Testis (tissue), 5 donors: ENCODE measurements at places on chromosomes 16 and 17. TPM values are rescaled to one million over a fixed set of nuclear protein-coding genes. Genes with fewer than 3 reads are reported as not detected.

GRCh38 chr16:80463326-80463725 is 77.5 kb upstream of the DYNLRB2 start:
- no peaks in the 10 kb centered on the region for H3K4me1 ChIP-seq
- no peak overlapping the region for H3K4me3 ChIP-seq
- no peaks in the 10 kb centered on the region for H3K27me3 ChIP-seq
- H3K27ac ChIP-seq: no peak overlapping the region

DNA sequence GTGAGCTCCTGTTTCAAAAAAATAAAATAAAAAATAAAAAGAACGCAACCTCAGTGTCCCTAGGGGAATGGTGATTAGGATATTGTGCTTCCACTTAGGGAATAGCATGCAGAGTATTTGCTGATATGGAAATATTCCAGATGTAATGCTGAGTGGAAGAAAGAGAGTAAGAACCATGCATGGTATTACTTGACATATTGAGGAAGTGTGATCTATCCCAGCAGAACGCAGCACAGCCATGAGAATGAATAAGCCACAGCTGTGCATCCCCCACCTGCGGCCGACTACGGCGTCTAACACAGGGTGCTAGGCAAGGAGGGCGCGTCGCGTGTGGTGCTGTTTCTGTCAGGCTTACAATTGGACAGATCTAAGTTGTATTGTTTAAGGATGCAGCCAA is 49.5 kb downstream of the FOXK2 start:
- H3K36me3 ChIP-seq: no peaks in the 10 kb centered on the region
- no peak for DNase-seq
- H3K27ac ChIP-seq: no peak overlapping the region
- H3K4me3 ChIP-seq: no peak overlapping the region

The PHOSPHO1 gene
- 138 TPM for total RNA-seq

The SBK1 gene
- total RNA-seq: 4.6 TPM

DNA sequence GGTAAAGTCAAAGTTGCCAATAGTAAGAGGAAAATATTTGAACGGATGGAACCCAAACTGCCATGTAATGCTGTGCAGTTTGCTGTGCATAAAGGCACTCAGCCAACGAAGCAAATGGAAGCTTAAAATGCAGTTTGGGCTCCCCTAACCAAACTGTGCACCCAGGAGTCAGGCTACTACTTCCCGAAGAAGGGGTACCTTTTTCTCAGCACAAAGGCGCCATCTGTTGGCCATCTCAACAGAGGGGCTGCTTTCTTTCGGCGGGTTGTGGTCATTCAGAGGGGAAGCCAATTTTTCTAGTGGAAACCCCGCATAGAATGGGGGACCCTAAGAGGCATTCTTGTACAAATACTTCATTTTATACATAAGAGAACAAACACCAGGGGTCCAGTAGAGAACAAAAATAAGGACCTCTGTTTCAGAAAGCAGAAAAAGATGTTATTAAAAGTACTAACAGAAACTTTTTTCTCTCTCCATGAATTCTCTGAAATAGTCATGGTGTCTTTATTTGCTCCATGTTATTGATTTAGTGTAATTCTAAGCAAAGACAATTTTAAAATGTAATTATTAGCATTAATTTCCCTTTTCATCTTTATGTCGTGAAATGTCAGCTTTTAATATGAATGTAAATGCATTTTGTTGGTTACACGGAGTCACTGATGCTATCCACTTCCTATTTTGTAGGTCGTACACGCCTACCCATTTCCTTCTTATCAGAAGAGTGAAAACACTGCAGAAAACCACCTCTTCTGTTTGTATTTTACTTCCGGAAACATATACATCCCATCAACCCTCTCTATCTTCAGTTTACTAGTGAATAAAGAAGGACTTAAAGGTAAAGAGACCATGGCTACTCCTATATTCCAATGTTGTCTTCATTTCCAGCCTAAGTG is 453.3 kb downstream of the KCNJ2 start:
- H3K4me3 ChIP-seq: no peak overlapping the region
- peak; percentile 31 for DNase-seq
- no peaks in the 10 kb centered on the region for H3K27me3 ChIP-seq
- no peaks in the 10 kb centered on the region for H3K4me1 ChIP-seq
- H3K27ac ChIP-seq: no peak overlapping the region
- no peaks in the 10 kb centered on the region for H3K36me3 ChIP-seq

- H3K4me3 ChIP-seq: no peak overlapping the region
- no peaks in the 10 kb centered on the region for H3K36me3 ChIP-seq
- H3K27ac ChIP-seq: no peak overlapping the region
- H3K4me1 ChIP-seq: peaks cover 1% of the 10 kb centered on the region
- no peaks in the 10 kb centered on the region for H3K27me3 ChIP-seq
Observed at GRCh38 chr17:59651346-59651745, 31.7 kb downstream of the CLTC start.

GRCh38 chr16:77645764-77646163 is 76.5 kb upstream of the NUDT7 start:
- no peaks in the 10 kb centered on the region for H3K36me3 ChIP-seq
- no peak overlapping the region for H3K4me3 ChIP-seq
- DNase-seq: no peak
- no peaks in the 10 kb centered on the region for H3K4me1 ChIP-seq
- no peaks in the 10 kb centered on the region for H3K27me3 ChIP-seq
- no peak overlapping the region for H3K27ac ChIP-seq

The TEX19 gene
- total RNA-seq: 37.8 TPM

DNA sequence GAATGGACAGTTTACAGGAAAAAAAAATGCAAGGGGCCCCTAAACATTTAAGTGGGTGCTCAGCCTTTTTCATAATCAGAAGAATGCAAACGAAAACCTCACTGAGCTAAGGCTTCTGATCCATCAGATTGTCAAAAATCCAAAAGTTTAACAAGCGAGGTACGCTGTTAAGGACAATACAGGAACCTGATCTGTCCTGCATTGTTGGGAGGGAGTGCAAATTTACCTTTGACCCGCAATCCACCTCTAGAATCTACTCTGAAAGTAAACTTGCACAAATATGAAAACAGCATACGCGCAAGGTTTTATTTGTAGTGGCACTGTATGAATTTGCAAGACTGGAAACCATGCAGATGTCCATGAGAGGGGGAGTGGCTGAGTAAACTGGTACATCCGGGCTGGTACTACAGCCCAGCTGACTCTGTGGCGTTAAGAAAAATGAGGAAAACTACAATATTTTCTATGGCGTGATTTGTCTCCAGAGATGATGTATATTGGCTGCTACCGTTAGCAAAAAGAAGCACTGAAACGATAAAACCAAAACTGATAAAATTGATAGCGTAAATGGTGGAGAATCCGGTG is 28.8 kb upstream of the ST6GALNAC1 start:
- no peaks in the 10 kb centered on the region for H3K36me3 ChIP-seq
- peak overlapping the region; percentile 71 for H3K4me3 ChIP-seq
- H3K4me1 ChIP-seq: peaks cover 11% of the 10 kb centered on the region
- H3K27ac ChIP-seq: peak overlapping the region; percentile 76

The TEKT3 gene
- 52.0 TPM for total RNA-seq

DNA sequence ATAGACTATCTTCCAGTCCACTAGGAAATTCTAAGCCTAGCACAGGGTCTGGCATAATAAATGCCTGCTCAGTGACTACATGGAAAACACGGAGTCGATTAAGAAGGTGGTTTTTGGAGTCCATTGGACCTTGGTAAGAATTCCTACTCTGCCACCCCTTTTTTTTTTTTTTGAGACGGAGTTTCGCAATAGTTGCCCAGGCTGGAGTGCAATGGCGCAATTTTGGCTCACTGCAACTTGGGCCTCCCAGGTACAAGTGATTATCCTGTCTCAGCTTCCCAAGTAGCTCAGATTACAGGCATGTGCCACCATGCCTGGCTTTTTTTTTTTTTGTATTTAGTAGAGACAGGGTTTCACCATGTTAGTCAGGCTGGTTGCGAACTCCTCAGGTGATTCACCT is 123.2 kb downstream of the HS3ST2 start:
- H3K36me3 ChIP-seq: no peaks in the 10 kb centered on the region
- no peaks in the 10 kb centered on the region for H3K4me1 ChIP-seq
- no peak overlapping the region for H3K27ac ChIP-seq
- H3K4me3 ChIP-seq: no peak overlapping the region
- H3K27me3 ChIP-seq: no peaks in the 10 kb centered on the region
- DNase-seq: no peak

DNA sequence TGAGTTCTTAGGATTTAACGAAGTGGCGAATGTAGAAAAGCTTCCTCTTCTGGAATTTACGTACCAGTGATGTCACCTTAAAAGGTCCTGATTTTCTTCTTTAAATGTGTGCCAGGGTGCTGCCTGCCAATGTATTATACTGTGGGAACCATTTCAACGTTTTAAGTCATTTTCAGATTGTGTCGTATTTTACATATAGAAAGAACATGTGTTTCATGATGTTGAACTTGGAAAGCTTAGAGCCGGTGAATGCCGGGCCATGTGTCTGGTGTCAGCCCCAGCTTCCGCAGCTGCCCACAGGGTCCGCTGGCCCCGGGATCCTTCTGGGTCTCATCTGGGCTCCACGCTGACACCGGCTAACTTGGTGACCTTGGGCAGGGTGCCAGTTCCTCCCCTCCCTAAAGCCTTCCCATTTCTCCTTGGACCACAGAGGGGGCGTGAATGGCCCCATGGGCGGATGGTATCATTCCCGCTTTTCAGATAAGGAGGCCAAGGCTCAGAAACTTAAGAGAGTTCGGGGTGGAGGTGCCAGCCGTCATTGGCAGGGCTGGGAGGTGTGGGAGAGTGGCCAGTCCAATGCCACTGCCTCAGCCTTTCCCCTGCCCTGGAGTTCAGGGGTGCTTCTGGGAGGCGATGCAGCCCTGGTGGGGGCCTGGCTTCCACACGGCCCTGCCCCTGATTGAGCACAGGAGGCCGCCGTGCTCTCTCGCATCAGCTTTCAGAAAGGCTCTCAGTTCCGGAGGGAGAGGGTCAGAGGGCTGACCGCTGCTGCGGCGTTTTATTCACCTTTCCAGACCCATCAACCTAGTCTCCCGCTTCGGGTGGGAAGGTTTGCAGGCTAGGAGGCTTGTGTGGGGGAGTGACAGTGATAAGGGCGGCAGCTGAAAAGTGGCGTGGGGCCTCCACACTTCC is 68.8 kb upstream of the CIBAR2 start:
- H3K27ac ChIP-seq: no peak overlapping the region
- no peaks in the 10 kb centered on the region for H3K27me3 ChIP-seq
- peaks cover 34% of the 10 kb centered on the region for H3K4me1 ChIP-seq
- no peaks in the 10 kb centered on the region for H3K36me3 ChIP-seq

- H3K27me3 ChIP-seq: no peaks in the 10 kb centered on the region
- no peaks in the 10 kb centered on the region for H3K36me3 ChIP-seq
- no peak for DNase-seq
- H3K4me3 ChIP-seq: no peak overlapping the region
- no peak overlapping the region for H3K27ac ChIP-seq
Observed at GRCh38 chr17:50917418-50917743, 51.2 kb upstream of the TOB1 start.

DNA sequence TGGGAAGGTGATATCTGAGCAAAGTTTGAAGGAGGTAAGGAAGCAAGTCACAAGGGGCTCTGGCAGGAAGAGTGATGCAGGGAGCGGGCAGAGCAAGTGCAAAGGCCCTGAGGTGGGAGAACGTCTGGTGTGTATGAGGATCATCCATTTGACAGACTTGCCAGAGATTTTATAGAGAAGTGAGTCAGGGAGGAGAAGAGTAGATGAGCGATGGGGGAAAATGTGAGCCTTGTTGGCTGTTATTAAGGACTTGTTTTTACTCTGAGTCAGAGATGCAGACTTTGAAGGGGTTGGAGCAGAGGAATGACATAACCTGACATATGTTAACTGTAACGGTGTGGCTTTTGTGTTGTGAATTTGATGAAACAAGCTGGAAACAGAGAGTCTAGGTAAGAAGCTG is 3.5 kb upstream of the CLEC10A start:
- H3K4me1 ChIP-seq: no peaks in the 10 kb centered on the region
- H3K27me3 ChIP-seq: no peaks in the 10 kb centered on the region
- H3K36me3 ChIP-seq: no peaks in the 10 kb centered on the region
- no peak overlapping the region for H3K4me3 ChIP-seq
- H3K27ac ChIP-seq: no peak overlapping the region

- peaks cover 6% of the 10 kb centered on the region for H3K4me1 ChIP-seq
- peak; percentile 86 for DNase-seq
- H3K4me3 ChIP-seq: no peak overlapping the region
- H3K27ac ChIP-seq: no peak overlapping the region
Observed at GRCh38 chr17:4566785-4567184, 6.4 kb upstream of the GGT6 start.

GRCh38 chr16:64084706-64085105 is 1037.2 kb downstream of the CDH11 start:
- no peaks in the 10 kb centered on the region for H3K27me3 ChIP-seq
- no peak overlapping the region for H3K4me3 ChIP-seq
- H3K27ac ChIP-seq: no peak overlapping the region
- no peaks in the 10 kb centered on the region for H3K36me3 ChIP-seq

DNA sequence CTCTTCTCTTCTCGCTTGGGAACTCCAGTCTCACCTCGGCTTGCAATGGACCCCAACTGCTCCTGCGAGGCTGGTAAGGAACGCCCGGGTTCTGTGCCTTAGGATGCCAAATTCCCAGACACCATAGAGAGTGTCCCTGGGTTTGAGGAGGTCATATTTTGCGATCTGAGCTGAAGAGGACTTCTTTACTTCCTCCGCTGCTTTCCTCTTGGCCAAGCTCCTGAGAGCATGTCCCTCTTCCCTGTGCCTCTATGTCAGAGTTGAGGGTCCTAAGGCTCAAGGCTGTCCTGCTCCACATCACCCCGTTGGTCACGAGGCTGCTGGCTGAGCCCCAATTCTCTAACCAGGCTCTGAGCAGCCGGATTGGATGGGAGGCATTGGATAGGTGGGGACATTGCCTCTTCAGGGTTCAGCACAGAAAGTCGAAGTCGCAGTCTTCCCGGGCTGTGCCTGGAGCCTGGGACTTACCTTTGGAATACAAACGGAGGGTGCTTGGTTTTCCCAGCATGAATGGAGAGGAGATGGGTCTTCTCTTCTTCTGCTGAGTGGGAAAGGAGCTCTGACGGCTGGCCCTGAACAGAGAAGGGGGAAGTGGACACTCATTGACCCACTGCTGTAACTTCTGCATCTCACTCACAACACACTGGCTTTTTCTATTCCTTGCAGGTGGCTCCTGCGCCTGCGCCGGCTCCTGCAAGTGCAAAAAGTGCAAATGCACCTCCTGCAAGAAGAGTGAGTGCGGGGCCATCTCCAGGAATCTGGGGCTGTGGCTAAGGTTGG is 416 bp downstream of the MT1H start:
- peaks cover 3% of the 10 kb centered on the region for H3K4me1 ChIP-seq
- DNase-seq: no peak
- no peaks in the 10 kb centered on the region for H3K27me3 ChIP-seq

GRCh38 chr16:3957344-3957980 is 76.9 kb upstream of the CREBBP start:
- no peak overlapping the region for H3K4me3 ChIP-seq
- no peaks in the 10 kb centered on the region for H3K36me3 ChIP-seq
- no peak for DNase-seq
- H3K4me1 ChIP-seq: peaks cover 4% of the 10 kb centered on the region

The ITPRIPL2 gene
- total RNA-seq: 15.7 TPM
